ENCODE measurements at places on chromosomes 1 and 21.

DNA sequence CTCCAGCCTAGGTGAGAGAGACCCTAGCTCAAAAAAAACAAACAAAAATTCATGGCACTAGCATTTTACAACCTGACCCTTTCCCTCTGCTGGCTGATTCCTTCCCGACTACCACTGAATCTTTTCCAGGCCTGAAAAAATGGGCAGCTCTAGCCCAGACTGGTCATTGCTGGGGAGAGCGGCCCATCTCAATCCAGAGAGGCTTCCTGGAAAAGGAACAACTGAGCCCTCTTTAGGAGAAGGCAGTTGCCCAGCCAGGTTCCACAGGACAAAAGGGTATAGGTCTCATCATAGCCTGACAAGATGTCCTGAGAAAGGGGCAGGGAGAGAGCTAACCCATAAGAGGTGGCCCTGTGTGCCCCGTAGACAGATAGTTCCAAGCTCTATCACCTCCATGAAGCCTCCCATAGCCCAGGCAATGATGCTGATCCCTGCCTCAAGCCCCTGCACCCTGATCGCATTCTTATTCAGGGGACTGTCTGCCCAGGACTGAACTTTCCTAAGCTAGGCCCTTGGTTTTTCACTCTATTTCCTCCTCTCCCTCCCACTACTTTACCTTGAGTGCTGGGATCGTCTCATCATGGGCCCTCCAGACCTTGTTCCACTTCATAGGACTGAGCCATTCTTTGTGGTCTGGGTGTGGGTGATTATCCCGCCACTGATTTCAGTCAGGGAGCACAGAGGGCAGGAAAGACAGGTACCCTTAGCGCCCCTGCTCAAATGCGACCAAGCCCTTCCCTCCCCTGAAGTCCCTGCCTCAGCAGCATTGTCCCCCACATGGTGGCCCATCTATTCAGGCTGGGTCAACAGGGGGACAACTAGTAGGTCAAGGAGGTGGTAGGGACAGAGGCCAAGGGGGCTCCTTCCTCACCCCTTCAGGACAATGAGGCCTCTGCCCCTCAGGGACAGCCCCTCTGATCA lies 18.2 kb downstream of the RHBG start:
- DNase-seq, result no peak

- DNase-seq, result no peak
Measured at GRCh38 chr1:3212453-3213355, 143.7 kb downstream of the PRDM16 start.

DNA sequence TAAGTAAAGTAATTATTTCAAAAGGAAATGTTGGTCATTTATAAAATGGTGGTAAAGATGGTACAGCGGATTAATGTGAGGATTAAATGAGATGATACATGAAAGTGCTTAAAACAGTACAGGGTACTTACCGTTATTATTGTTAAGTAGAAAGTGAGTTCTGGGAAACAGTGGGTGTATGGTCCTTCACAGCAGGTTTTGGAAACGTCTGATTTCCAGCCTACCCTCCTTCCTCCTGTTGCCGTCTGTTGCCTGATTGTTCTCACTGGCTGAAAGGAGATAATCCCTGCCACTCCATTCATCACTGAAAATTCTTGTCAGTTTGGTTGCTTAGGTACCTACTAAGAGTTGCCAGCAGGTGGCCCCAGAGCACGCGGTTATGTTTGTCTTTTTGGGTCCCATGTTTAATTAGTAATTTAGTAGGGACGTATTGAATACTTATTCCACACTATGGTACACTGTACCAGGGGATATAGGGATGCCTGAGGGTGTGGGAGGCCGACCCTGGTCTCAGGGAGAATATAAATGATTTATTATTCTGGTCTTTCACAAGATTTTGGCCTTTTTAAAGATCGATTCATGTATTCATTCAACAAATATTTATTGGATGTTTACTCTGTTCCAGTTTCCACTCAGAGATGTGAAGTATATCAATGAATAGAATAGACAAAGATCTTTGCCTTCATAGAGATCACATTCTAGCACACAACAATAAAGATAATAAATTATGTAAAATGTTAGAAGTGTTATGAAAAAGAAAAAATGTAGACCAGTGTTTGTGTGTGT lies 30.8 kb upstream of the RPTN start:
- peak; percentile 70 for DNase-seq

DNA sequence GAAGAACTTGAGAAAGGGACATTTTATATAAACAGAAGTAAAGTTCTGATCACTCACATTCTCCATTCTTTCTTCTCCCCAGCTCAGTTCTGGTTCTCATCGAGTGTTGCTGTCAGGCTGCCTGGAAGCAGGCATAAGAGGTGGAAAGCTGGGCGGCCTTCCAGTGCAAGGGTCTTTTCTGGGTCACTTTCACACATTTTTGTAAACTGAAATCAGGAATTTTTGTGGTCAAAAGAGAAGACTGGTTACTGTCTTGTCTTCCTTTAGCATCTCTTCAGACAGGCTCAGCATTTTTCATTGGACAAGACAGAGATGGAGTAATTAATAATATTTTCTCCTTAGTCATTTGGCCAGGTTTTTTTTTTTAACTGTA lies 93.7 kb downstream of the CTH start:
- no peak for DNase-seq

DNA sequence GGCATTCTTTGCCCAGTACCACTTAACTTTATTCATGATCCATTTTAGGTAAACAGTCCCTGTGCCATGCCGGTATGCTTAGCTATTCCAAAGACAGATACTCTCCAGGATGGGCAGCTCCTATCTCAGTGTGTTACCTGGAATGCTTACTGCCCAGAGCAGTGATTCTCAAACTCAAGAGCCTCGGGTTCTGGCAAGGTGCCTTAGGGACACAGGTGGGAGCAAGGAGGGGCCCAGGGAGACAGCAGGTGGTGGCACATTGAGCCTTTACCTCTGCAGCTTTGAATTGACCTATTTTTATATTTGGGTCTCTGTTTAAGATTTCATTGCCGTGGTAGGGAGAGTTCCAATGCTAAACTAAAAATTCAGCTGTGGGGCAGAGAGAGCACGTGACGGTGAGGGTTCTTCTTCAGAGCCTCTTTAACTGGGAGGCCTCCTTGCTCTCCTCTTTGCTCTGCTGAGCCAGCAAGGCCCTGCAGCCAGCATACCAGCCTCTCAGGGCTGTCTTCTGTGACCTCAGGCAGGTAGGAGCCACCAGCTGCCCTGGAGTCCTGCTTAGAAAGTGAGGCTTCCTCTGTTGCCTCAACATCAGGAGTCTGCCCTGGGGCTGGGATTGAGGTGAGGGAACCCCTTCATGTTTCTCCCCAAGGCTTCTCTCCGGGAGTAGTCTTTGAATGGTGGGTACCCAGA lies 20.2 kb downstream of the PHGDH start:
- DNase-seq, result no peak

DNA sequence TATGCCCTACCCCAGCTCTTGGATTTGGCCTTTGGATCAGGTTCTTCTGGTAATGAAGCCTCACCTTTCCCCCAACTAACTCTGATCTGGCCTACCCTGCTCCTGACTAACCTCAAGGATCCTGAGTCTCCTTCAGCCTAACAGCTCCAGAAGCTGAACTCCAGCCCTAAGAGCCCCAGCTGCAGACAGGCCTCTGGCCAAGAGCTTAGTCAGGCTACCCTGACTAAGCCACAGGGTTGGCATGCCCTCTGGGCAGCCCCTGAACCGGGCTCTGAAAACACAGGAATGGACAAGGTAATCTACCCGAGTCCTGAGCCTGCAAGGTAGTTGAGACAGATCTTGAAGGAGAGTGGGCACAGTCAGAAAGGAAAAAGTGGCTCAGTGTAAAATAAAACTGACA lies 29.4 kb downstream of the COA7 start:
- DNase-seq, result no peak

- DNase-seq, result no peak
Measured at GRCh38 chr1:42086146-42086545, 67.1 kb upstream of the GUCA2B start.

DNA sequence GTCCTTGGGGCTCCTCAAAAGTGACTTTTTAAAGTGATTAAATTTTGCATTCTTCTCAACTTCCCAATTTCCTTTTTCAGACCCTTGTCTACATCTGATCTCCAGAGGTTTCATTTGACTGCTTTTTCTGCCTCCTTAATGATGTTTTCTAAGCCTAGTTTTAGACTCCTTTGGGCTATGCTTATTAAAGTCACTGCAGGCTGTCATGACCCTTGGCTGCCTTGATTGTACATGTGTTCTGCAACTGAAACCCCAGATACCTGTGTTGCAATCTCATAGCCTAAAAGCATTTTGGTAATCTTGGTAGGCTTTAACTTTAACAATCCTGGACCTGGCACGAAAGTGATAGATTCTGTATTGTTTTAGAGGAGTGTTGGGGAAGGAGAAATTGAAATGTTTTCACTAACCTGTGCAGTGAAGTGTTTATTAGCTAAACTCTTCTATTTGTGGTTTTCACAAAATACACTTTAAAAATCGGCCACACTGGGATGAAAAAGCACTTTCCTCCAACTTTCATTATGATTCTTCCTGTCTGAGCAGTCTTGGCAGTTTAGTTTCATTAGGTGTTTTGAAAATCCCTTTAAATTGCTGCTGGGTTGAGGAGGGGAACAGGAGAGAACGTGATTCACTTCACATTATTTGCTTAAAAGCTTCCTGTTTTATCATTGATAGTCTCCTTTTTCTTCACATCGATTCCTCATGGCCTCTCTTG lies 4.9 kb downstream of the MACO1 start:
- DNase-seq, result no peak

GRCh38 chr1:24191860-24192259 lies 4.8 kb upstream of the IFNLR1 start:
- no peak for DNase-seq

DNA sequence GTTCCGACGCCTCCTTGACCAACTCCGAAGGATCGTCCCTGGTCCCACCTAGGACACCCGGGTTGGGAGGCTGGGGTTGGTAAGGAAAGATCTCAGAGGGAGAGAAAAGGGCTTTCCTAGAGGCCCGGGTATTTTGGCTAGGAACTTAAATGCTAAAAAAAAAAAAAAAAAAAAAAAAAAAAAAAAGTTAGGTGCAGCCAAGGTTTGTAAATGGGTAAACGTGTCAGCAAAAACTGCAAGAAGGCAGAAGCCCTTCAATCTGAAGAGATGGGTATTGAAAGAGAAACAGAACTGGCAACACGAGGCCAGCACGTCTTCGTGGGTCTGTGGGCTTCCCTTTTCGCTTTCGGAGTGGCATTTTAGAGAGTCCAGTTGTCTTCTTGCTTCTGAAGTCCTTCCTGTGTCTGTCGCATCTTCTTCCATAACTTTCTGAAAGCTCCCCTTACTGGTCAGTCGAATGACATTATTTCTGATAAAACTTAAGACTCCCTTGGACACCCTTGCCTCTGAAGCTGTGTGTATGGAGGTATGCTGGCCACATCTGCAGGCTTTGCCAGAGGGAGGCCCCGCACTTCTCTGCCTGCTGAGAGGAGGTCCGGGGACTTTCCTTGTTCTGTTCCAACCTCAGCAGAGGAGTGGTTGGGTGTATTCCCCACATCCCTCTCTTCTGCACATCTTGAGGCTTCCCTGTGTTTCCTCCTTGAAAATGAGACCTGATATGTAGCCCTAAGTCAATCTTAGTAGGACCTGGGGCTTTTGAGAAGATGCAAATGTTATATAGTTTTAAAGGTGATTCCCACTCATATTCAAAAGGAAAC lies 745 bp downstream of the RCSD1 start:
- no peak for DNase-seq

GRCh38 chr1:183979437-183979836 lies 58.1 kb downstream of the COLGALT2 start:
- no peak for DNase-seq

DNA sequence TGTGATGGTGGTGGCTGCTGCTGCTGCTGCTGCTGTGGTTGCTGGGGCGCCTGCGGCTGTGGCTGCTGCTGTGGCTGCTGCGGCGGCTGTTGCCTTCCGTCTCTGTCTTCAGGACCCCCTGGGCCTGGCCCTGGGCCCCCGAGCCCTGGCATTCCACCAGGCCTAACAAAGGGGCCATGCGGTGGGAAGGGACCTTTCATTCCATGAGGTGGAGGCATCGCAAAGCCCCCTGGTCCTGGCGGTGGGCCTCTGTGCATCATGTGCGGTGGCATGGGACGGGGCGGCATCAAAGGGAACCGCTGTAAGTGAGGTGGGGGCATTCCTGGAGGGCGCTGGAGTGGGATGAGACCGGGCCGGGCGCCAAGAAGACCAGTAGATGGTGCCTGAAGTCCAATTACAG lies 12.4 kb downstream of the SOD1 start:
- DNase-seq, result no peak

DNA sequence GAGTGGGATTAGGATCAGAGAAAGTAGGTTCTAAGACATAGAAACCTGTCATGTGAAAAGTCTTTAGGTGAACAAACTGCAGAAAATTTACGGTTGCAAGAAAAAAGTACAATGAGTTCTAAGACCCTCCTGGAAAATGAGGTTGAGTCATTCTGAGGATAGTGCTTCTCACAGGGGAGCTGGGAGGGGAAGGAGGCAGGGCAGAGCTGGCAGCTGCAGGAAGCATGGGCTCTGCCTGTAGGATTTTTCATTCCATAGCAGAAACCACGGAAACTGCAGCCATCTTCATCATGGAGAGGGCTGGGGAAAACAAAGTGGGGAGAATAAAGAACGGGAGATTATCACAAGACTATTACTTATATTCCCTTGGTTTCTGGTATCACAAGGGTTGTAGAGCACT lies 25.8 kb upstream of the THEM4 start:
- DNase-seq, result no peak

- DNase-seq, result no peak
Measured at GRCh38 chr1:8474369-8474768, 156.5 kb downstream of the SLC45A1 start.

- peak; percentile 56 for DNase-seq
Measured at GRCh38 chr1:11908095-11908675, 18.0 kb downstream of the KIAA2013 start.

DNA sequence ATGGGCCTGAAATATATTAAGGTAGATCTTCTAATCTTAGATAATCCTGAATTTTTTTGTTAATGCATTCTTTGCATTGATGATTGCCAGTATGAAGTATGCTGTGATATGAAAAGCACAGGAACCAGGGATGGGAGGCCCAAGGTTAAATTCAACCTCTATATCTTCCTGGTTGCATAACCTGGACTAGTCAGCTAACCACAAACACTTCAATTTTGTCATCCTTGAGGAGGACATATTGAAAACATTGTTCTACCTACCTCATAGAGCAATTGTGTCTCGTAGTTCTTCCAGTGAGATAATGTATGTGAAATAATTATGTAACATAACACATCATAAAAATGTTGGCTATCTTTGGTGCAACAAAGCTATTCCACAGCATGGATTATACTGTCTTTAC lies 25.6 kb downstream of the PDC start:
- no peak for DNase-seq

DNA sequence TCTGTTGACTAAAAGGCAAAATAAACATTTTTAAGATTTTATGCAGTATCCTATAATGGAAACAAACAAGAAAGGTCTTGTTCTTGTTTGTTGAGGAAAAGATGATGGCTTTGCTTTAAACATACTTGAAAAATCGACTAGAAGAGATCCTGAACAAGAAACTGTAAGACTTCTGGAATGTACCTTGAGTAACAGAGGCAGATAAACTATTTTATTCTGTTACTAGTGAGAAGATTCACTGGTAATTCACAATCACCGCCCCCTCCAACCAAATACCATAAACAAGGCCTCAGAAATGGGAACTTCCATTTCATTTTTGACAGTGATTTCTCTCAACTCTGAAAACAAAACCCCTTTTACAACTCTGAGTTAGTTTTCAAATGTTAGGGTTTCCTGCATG lies 18.1 kb downstream of the TSEN15 start:
- no peak for DNase-seq

Measured in HuH-7.5 (cell line).